ENCODE measurements at places on chromosomes 3 and 15.

- DNase-seq, result no peak
These were observed 117.3 kb downstream of the RPL22L1 start for GRCh38 chr3:170752571-170753155.

- no peak for DNase-seq
These were observed 35.8 kb upstream of the UMPS start for GRCh38 chr3:124694486-124694885.

- no peak for DNase-seq
These were observed 243.6 kb downstream of the ZIC1 start for GRCh38 chr3:147652651-147653366.

DNA sequence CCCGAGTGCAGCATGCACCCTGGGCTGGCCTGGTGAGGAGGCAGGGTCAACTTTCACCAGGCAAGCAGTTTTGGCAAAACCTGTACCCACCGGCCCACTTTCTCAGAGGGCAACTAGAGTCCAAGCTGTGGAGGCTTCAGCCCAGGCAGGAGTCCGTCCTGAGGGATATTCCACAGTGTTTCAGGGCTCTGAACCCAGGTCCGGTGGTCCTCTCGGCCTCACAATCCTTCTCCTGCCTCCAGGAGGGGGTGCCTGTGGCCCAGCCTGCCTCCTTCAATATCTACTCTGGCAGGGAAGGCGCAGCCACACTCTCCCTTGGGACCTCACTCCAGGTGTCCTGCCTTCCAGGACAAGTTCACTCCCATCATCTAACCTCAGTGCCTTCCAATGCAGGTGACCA is 3.9 kb downstream of the PLA2G4E start:
- no peak for DNase-seq

DNA sequence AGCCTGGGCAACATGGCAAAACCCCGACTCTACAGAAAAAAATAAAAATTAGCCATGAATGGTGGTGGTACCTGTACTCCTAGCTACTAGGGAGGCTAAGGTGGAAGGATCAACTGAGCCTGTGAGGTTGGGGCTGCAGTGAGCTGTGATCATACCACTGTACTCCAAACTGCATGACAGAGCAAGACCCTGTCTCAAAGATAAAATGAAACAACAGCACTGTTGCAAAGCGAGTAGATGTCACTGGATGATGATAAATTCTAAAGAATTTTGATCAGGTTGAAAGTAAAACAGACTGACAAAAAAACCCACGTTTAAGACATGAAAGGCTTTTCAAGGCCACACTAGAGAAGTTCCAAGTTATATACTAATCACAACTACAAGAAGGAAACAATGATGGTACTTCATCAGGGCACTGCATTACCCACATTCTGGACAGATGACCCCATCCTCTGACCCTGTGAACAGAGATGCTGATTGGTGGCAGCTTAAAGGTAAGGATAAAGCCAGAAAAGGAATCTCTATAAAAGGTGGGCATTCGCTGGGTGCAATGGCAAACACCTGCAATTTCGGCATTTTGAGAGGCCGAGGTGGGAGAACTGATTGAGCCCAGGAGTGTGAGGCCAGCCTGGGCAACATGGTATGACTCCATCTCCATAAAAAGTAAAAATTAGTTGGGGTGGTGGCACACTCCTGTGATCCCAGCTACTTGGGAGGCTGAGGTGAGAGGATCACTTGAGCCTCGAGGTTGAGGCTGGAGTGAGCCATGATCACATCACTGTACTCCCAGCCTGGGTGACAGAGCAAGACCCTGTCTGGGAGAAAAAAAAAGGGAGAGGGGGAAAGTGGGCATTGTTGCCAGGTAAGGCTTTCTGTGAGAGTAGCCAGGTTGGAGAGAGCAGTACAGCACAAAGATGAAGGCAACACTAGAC is 59.2 kb downstream of the TBL1XR1 start:
- no peak for DNase-seq

DNA sequence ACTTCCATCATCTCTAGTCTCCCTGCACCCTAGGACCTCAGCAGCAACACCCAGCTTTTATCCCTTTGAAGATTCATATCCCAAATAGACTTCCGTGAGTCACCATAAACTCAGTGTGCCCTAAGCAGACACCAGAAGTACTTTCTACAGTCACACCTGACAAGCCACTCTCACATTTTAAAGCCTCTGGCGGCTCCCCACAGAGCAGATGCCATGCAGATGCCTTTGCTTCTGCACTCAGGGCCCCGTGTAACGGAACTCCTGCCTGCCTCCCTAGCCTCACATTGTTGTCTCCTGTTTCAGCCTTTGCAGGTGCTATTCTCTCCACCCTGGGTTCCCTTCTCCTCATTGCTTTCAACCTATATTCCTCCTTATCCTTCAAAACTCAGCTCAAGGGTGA is 155.5 kb upstream of the SLC24A5 start:
- DNase-seq, result no peak

DNA sequence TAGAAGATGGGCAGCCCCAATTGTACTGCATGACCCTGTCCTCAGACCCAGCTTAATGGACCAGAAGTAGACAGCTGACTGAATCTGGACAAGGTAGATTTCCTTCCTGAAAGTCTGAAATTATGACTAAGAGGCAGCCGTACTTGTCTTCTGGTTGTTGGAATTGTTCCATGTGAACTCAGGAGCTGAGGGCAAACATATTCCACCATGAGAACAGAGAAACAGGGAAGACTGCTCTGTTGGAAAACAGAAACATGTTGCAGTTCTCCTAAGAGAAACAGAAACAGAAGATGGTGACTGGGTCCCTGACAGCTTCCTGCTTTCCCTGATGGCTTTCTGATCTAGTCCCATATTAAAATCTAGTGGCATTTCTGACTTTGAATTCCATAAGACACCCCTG is 24.1 kb downstream of the POPDC2 start:
- no peak for DNase-seq

GRCh38 chr15:60960517-60960916 is 268.6 kb downstream of the RORA start:
- no peak for DNase-seq

GRCh38 chr3:50194903-50195500 is 3.6 kb downstream of the GNAT1 start:
- no peak for DNase-seq

GRCh38 chr15:55124616-55125015 is 72.1 kb downstream of the RSL24D1 start:
- no peak for DNase-seq
